Activated CD4-positive, alpha-beta T cell treated with anti-CD3 and anti-CD28 coated beads for 1 hour (primary cell): ENCODE measurements at places on chromosomes 11 and 22.

DNA sequence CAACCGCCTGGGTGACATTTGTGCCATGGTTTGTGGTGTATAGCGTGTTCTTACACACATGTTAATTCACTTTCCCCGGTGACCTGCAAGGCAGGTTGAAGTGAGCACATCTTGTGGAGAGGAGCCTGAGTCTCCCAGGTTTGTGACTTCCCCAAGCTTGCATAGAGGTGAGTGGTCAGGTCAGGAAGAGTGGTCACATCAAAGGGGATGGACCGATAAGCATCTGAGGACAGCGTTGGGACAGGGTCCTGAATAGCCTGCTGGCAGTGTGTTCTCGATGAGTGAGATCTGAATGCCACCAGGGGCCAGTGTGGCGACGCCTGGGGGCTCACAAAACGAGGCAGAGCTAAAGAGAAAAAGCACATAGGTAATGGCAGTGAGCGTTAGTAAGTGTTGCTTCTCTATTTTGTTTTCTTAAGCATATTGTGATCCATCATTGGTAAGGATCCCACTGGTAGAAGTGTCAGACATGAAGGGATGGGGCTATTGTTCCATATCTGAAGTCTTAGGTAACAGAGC, 154.6 kb downstream of the GRIK4 start:
- no peak for DNase-seq

- no peak for DNase-seq
Measured at GRCh38 chr22:38689651-38690050, 7.9 kb downstream of the TOMM22 start.

GRCh38 chr11:107683807-107684206, 28.0 kb downstream of the SLN start:
- DNase-seq, result no peak

GRCh38 chr11:46298699-46299433, 21.4 kb downstream of the CREB3L1 start:
- no peak for DNase-seq
